ENCODE measurements at places on chromosomes 13 and 19. TPM values are rescaled to one million over a fixed set of nuclear protein-coding genes. Genes with fewer than 3 reads are reported as not detected.

CYP4F2 gene
- 0.59 TPM for total RNA-seq

DNA sequence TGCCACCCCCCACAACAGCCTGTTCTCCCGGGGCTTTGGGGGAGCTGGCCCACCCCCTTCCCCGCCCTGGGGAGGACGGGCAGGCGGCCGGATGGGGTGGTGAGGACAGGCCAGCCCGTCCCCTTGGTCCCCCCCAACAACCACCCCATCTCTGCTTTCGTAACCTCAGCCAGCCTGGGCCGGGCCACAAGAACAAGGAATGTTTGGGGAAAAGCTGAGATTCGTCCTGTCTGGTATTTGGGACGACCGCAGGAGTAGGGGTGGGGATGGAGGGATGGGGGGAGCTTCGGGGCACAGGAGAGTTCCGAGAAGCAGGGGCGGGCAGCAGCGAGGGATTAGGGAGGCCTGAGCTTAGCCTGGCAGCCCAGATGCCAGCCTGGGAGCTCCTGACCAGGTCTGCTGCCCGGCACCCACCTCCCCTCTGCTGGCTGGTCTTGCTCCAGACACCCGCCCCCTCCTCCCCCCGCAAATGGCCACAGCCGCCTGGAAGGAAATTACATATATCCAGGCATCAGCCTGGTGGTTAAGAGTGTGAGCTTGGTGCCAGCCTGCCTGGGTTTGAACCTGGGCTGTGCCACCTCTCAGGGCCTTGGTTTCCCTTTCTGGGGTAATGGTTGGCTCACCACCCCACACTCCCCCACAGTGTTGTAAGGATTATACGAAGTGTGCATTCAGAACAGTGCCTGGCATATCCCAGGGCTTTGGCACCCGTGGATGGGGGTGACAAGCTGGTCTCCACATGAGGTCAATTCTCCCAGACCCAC lies at the start of gene PODNL1:
TSS of gene PODNL1 (minus strand) at position 117 of the 764 bp plus-strand sequence. CDS start 236 bp downstream, outside the sequence.
- DNase-seq = peak; percentile 84

DNA sequence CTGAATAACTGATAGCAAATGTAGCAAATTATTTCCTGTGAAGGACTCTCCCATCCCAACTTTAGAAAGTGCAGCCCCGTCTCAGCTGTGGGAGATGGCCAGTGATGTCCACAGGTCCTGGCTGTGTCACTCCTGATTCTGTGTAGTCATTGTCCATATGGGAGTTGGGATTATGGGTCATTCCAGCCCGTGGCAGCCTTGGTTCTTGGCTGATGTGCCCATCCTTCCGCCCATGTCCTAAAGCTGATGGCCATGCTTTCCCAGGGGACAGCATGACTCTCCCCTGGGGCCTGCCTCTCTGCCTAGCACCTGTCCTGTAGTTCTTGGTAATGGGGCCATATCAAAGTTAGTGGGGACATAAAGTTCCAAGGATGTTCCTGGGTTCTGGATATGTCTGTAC lies 43.9 kb upstream of the C1QTNF9 start:
- no peak for DNase-seq

DNA sequence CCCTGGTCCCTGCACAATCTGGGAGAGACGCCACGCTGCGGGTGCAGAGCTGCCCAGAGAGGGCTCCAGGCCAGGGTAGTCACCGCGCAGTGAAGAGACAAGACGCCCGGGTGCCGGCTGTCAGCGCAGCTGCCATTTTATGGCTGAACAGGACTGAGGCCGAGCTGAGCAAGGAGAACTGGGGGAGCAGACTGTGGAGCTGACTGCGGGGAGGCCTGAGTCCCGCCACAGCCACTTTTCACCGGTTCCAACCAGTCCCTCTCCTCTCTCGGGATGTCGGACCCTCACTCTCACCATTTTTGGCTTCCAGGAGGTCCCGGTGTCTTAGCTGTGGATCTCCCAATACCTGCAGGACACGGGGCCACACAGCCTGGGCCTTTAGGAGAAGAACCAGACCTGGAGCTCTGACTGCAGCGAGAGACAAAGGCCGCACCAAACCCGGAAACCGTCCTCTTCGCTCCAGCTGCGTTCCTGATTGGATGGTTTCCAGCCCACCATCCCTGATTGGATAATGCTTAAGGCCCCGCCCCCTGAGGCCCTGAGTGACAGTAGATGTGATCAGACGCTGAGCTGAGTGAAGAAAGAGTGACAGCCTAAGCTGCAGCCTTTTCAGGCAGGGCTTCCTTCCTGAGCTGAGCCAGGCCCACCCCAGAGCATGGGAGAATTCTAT lies at the start of gene ZNF626:
TSS of gene ZNF626 (minus strand) at position 422 of the 670 bp plus-strand sequence. CDS start at position 297, 125 bp downstream.
- DNase-seq = no peak

DNA sequence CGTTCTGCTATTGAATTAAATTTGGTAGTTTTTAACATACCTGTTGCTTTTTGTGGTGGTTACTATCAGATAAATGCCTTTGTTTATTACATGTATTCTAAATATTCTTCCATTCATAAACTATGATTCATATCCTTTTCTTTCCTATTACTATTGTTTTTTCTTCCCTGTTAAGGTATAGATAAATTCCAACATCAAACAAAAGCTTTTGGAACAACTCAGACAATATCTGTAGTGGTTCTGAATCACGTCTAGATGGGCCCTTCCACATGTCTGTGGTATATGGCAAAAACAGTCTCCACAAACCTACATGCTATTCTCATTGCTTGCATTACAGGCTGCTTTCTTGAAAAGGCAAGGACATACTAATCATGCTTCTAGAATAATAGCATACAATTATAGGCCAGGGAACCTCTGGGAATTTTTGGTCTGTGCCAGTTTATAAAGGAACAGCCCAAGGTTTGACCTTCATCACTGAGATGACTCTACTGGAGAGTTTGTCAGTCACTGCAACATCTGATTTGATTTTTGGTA lies 6.4 kb downstream of the LRCH1 start:
- no peak for DNase-seq

GRCh38 chr19:29671393-29672160 lies 6.3 kb downstream of the PLEKHF1 start:
- peak; percentile 91 for DNase-seq

GRCh38 chr19:55196803-55197202 lies 12.5 kb downstream of the PTPRH start:
- no peak for DNase-seq

GRCh38 chr13:106520251-106521054 lies 15.0 kb downstream of the EFNB2 start:
- DNase-seq = no peak

- no peak for DNase-seq
These were observed 22.8 kb downstream of the RASA3 start for GRCh38 chr13:114109641-114110041.

DNA sequence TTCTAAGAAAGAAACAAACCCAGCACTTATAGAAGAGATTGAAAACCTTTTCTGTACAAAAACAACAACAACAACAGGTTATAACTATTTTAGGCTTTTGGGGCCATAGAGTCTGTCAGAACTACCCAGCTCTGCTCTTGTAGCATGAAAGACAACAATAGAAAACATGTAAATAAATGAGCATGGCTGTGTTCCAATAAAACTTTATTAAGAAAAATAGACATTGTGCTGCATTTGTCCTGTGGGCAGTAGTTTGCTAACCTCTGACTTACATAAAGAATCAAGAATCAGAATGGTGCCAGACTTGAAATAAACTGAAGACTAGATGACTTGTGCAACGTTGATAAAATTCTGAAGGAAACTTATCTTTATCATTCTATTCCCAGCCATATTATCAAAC lies 617.5 kb downstream of the DIAPH3 start:
- DNase-seq = no peak

All from MCF 10A (cell line).